Skin of body (tissue), 3 donors: ENCODE measurements at places on chromosomes 7 and 10. TPM values are rescaled to one million over a fixed set of nuclear protein-coding genes. Genes with fewer than 3 reads are reported as not detected.

DNA sequence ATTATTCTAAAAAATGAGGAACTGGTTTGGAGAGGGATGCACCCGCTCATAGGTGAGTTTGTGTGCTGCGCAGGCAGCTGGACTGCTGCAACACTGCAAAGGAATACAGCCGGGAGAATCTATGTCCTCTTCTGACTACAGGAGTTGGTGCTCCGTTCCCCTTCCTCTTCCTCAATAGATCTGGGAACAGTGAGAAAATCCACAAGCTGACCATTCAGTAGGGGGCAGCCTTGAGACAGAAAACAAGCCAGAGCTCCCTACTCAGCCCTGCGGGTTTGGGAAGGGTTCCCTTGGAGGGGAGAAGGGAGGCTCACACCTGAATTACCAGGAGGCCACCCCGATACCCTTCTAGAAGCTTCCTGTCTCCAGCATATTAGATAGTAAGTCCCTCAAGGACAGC lies 87.3 kb upstream of the FOXI2 start:
- no peak for DNase-seq

- DNase-seq = no peak
Observed at GRCh38 chr7:13980474-13980873, 9.0 kb downstream of the ETV1 start.

GRCh38 chr10:25839683-25840082 lies 94.3 kb upstream of the MYO3A start:
- DNase-seq = no peak

DNA sequence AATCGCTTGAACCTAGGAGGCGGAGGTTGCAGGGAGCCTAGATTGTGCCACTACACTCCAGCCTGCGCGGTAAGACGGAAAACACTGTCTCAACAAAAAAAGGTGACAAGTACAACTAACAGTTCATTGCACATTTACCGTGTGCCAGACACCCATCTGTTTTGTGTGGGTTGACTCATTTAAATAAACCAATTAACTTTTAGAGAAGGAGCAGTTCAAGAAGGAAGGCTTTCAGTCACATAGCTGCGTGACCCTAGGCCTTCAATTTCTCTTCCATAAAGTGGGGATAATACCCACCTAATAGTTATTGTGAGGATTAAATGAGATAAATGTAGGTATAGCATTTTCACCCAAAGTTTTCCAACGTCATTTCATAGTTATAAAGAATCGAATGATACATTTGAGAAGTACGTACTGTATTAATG lies 52.3 kb upstream of the KDM7A start:
- no peak for DNase-seq

- no peak for DNase-seq
Observed at GRCh38 chr7:98165827-98166667, 45.2 kb upstream of the BHLHA15 start.

Gene AGAP9
- 2.0 TPM for total RNA-seq
